Right renal pelvis (tissue), 4 donors: ENCODE measurements at places on chromosomes 12 and 14. TPM values are rescaled to one million over a fixed set of nuclear protein-coding genes. Genes with fewer than 3 reads are reported as not detected.

- DNase-seq, result no peak
Measured at GRCh38 chr14:68261092-68261842, 441.7 kb downstream of the RAD51B start.

- DNase-seq, result no peak
Measured at GRCh38 chr12:48862760-48863159, 2.9 kb downstream of the RND1 start.

DNA sequence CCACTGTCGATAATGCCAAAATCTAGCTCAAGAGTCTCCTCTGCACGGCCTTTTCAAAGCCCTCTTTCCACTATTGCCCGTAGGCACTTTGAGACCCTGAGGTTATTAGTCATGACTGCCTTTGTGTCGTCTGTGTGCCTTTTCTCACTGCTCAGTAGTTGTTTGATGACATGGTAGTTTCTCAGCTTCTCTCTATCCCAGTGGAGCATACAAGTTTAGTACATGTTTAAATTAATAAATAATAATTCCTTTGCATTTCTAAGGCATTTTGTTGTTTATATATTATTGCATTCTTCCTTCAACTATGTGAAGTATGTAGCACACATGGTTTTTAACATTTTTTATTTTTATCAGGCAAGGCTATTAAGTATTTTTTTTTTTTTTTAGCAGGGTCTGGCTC, 458.1 kb downstream of the PCNX1 start:
- DNase-seq, result no peak

DNA sequence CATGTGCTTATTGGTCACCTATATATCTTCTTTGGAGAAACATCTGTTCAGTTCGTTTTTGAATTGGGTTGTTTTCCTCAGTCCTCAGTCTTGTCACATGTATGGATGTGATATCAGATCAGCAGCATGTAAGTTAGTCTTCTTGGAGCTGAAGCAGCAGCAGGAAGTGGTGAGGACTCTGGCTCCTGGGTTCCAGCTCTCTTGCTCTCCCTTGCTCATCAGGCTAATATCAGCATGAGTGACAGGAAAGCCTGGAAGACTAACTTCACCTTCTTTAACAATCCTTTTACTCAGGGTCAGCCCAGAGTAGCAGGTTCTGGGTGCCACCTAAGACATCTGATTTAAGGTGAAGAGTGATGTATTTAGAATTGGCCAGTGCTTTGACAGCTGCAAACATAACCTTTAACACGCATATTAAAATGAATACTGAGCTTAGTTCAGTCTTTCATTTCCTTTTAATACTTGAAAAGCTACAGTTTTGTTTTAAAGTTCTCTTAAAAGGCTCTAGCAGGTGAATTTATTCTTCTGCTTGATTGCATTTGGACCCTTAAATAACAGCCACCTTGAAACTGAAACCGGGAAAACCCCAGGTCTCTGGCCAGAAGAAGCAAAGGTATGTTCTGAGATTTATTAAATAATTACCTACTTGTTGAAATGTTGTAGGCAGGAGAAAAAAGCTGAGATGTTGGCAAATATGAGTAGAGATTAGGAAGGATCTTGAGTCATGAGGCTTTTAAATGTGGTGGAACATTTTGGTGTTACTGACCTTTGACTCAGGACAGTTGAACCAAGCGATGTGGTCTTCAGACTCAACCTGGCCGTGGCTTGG, 54.3 kb downstream of the DRAM1 start:
- no peak for DNase-seq

DNA sequence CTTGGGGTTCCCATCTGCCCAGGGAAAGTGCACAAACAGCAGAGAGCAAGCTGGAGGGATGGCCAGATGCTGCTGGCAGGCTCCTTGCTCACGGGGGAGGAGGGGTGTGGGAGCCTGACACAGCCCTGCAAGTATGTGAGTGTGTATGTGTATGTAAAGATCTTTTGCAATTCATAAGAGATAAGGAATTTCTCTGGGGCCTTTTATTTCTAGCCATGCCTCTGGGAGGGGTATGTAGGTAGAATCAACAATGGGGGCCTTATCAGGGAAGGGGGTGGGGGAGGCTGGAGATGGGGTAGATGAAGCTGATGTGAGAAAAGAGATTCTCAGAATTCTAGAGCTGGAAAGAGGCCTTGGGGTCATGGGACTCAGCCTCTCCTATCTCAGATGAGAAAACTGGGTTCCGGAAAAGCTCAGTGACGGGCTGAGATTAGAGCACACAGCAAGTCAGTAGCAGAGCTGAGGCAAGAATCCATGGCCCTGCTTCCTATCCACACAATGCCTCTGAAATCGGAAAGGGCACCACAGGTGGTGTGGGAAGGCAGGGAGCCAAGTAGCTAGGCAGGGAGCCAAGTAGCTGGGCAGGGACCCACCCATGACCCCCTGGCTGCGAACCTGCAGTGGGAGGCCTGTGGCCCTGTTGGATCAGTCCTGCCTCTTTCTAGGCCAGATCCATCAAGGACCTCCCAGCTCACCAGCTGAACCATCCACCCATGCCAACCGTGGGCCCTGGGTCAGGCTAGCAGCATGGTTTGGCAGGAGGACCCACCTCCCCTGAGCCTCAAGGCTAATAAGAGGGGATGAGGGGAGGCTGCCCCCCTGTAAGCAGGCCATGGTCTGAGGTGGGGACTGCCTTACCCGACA, 54.7 kb downstream of the PLEKHG3 start:
- no peak for DNase-seq

The SMIM41 gene
- 0.43 TPM for polyA plus RNA-seq
